ENCODE measurements at places on chromosomes 5 and 9.

DNA sequence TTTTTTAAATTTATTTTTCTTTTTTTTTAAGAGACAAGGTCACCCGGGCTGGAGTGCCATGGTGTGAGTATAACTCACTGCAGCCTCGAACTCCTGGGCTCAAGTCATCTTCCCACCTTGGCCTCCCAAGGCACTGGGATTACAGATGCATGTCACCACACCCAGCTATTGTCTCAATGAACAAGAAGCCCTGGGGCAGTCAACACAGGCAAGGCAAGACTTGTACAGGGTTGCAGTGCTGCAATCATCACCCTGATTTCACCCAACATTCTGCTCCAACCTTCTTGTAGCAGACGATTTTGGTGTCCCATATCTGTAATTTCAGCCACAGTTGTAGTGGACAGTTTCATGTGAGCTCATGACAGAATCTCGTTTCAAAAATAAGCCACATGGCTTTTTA lies 205.8 kb upstream of the KIF2A start:
- no peak for DNase-seq

DNA sequence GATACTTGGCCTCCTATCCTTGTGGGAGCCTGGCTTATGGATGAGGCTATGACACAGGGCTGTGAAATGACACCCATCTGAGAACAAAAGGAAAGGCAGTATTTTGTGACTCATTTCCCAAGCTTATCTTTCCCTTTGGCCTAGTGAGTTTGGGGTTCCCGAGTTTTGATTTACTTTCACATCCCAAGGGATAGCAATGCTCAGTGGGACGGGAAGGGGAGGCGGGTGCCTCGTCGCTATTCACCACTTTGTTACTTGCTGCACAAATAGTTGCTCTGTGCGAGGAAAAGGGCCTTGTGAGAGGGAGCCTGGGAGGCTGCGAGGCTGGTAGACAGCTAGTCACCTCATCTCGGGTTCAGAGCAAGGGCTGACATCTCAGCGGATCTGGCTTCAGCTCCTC lies 59.1 kb upstream of the ENTREP1 start:
- DNase-seq: no peak

DNA sequence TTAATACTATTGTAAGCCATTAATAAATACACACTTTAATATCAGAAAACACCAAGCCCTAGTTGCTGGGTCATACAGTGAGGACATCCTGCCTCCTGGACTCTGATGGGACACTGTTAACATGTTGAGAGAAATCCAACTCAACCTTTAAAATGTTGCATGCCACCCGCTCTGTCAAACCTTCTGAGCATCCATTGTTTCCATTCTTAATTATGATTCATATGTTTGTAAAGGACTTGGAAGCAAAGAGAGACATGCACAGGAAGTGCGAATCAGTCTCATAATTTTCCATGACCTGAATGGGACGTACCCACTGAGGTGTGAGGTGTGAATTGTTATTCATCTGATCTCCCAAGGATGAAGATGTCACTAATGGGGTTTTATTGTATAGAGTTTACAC lies 186.4 kb downstream of the CAAP1 start:
- DNase-seq: no peak

GRCh38 chr9:127572961-127573721 lies 38.9 kb upstream of the STXBP1 start:
- no peak for DNase-seq

All from activated CD8-positive, alpha-beta memory T cell treated with anti-CD3 and anti-CD28 coated beads for 1 hour (primary cell).